ENCODE measurements at places on chromosomes 2 and 18. TPM values are rescaled to one million over a fixed set of nuclear protein-coding genes. Genes with fewer than 3 reads are reported as not detected.

- DNase-seq = peak; percentile 63
Measured at GRCh38 chr2:124804014-124804940, 779.2 kb downstream of the CNTNAP5 start.

DNA sequence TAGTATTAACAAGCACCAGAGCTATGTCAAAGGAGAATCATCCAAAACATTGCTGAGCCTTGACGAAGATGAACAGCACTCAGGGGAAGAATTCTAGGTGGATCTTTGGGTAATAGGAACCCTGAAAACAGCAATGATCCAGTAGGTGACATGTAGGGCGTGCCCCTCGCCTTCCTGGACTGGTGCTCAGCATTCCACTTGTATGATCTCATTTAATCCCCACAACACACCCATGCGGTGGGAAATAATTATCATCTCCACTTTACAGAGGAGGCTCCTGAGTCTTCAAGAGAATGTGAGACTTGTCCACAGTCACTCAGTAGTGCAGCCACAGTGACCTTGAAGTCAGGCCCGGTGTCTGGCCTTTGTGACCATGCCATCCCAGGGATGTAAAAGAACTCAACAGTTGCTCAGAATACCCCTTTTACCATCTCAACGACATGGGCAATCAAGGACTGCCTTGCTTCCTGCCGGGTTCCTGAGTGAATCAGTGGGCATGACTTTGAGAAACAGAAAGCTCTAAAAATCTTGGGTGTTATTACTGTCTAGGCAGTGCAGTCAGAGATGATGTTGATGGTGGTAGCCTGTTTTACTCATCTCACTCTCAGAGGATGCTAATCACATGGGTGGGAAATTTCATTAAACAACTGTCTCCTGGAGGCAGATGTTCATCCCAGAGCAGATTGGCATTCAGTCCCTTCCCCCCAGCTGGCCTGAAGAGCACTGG lies 161.6 kb downstream of the BCL11A start:
- DNase-seq = no peak

DNA sequence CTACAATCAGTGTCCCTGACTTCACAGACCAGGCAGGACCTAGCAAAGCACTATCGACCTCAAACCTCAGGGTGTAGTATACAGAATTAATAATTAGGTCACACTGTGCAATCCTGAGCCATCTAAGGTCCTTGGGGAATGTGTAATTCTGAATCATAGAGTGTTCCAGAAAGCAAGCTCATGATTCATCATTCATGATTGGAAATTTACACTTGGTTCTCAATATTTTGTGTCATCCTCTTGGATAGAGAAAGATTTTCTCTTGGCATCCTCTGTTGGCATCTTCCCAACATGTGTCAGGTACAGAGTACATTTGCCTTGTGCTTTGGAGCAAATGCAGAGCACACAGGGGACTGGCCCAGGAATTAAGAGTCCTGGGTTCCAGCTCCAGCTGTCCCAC lies 245.0 kb upstream of the NT5C1B start:
- DNase-seq = peak; percentile 87

Gene APCDD1
- under 0.01 TPM for total RNA-seq

GRCh38 chr2:203535078-203535783 lies at the start of gene RAPH1:
Gene RAPH1, minus strand, starts transcription at chr2:203535301. Its CDS starts 39,948 bp downstream, at chr2:203495353.
- DNase-seq = peak; percentile 80

DNA sequence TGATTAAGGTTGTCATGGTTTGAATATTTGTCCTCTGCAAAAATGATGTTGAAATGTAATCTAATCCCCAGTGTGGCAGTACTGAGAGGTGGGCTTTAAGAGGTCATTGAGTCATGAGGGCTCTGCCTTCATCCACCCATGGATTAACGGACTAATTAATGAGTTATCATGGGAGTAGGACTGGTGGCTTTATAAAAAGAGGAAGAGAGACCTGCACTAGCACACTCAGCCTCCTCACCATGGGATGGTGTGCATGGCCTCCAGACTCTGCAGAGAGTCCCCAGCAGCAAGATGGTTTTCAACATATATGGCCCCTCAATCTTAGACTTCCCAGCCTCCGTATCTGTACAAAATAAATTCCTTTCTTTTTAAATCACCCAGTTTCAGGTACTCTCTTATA lies 41.0 kb downstream of the DTNB start:
- DNase-seq = no peak

DNA sequence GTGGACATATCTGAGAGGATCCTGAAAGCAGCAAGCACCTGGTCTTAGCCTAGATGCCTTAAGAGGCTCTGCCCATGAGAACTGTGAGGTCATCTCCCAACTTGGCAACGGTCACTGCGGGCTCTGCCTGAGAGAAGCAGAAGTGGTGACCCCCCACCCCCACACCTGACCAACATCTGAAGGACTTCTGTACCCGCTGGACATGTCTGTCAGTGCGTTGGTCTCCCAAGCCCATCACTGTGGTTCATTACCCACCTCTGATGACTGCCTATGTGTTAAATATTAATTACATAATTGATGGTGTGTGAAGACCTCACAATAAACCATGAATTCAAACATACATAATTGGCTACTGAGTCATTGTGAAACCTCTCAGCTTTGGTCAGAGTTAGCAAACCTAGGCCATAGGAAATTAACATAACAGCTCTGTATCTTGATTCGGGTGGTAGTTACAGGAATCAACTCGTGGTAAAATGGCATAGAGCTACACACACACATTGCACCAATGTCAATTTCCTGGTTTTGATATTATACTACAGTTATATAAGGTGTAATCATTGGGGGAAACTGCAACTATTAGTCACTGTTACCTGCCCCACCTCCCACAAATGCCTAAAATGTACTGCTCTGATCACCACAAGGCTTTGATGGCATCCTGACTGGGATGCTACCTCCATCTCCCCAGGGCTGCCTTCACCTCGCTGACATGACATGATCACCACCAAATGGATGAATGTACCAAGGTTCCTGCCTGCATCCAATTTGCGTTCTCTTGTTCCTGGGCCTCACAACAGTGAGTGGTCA lies 4.3 kb upstream of the GALNT1 start:
- peak; percentile 100 for DNase-seq

DNA sequence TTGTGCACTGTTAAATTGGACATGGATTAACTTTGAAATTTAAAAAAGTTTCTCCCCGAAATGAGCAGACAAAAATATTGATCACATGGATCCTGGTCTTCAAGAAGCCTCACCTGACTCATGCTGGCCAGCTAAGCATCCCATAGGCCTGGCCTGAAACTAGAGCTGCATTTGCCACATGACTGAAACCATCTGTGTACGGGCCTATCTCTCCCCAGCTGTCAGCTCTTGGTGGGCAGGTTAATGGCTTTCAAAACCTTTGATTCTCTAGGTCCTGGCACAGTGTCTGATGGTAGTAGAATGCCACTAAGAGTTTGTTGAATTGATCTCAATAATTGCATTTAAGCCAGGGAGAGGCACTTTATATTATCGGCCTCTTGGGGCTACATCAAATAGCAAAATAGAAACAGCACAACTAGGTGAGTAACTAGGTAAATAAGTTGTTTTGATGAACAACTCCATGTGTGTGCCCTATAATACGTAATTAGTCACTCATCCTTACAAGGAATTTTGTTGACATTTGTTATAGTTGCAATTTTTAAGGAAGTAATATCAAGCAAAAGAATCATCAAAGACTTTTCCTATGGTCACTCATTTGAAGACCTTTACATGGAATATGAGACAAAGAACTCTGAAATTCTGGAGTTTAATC lies 251.1 kb downstream of the SP3 start:
- DNase-seq = no peak

DNA sequence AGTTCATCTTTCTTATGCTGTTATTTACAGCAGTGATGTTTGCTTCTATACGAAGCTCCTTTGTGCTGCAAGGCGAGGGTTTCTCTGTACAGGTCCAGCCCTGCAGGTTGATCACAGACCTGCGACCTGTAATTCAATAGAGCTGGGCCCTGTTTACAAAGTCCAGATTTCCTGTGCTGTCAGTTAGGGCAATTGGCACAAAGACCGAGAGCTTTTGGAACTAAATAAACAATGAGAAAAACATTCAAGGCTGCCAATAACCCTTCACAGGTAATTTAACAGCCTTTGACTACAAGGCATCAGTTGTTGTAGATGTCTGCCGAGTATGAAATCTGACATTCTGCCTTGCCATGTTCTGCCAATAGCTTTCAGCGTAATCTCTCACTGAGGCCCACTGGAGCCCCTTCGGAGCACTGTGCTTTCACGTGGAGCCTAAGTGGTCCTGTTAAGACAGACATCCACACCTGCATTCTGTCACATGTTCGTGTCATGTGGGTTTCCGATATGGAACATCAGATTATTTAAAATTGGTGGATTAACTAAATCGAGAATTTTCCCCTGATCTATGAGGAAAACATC lies 232.5 kb downstream of the PTGR3 start:
- no peak for DNase-seq

GRCh38 chr2:157184161-157184895 lies 73.2 kb upstream of the GALNT5 start:
- no peak for DNase-seq

GRCh38 chr2:224401641-224402342 lies at the start of gene FAM124B:
Gene FAM124B, minus strand, starts transcription at chr2:224402107. Its CDS starts 339 bp downstream, at chr2:224401768.
- DNase-seq = no peak

GRCh38 chr2:96578731-96579130 lies 42.2 kb downstream of the ARID5A start:
- DNase-seq = no peak

Gene TUBA3E
- total RNA-seq = not detected

- DNase-seq = no peak
Measured at GRCh38 chr18:35138773-35139172, 97.6 kb downstream of the MAPRE2 start.

GRCh38 chr2:235468978-235469655 lies 24.7 kb upstream of the AGAP1 start:
- DNase-seq = peak; percentile 95

- peak; percentile 55 for DNase-seq
Measured at GRCh38 chr2:68925295-68925896, 27.3 kb downstream of the GKN2 start.

- DNase-seq = no peak
Measured at GRCh38 chr18:3757361-3757760, 307.4 kb downstream of the TGIF1 start.

Gene DSG1
- not detected for total RNA-seq

Data from renal cortical epithelial cell (primary cell).